ENCODE measurements at places on chromosomes 1 and 21.

- DNase-seq: no peak
Measured at GRCh38 chr1:186213225-186213607, 161.8 kb downstream of the TPR start.

DNA sequence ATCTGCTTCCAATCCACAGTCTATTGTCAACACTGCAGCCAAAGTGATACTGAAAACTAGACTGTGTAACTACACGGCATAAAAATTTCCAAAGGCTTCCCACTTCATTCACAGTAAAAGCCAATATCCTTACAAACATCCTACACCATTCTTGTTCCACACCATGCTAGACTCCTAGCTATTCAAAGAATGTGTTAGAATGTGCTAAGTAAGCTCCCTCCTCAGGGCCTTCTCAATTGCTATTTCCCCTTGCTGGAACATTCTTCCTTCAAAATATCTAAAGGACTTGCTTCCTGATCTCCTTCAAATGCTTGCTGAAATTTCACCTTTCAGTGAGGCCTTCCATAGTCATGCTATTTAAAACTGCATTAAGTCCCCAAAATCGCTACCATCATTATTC lies 228.1 kb downstream of the AKT3 start:
- no peak for DNase-seq

DNA sequence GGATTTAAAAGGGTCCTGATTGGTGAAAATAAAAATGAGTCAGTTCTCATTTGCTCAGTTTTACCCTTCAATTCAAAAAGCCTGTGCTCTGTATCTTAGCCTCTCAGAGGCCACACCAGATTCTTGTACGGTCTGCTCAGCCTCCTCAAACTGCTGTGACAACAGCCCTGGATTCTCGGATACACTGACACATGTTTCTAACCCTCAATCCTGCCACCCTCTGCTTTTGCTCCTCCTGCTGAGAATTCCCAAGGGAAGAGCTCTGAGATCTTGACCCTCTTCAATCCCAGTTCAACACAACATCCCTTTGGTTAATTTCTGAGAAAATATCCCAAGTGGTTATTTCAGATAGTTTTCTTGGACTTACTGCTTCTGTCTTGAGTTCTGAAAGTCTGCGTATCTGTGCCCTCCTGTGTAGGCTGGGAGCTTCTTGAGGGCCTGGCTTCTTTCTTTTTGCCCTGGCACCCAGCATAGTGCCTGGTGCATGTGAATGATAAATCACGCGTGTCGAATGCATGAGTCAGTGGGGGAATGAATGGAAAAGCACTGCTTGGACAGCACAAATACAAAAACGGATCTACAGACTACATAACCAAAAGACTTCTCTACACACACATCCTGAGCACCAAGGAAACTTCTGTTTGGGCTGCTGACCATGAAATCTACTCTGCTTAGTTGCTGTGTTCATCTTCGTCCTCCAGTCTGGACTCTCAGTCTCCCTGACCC lies 24.5 kb downstream of the IRF2BP2 start:
- no peak for DNase-seq

GRCh38 chr1:9294910-9295636 lies 2.4 kb downstream of the SPSB1 start:
- DNase-seq: peak; percentile 28

GRCh38 chr1:39955547-39956539 lies 898 bp downstream of the MFSD2A start:
- no peak for DNase-seq

DNA sequence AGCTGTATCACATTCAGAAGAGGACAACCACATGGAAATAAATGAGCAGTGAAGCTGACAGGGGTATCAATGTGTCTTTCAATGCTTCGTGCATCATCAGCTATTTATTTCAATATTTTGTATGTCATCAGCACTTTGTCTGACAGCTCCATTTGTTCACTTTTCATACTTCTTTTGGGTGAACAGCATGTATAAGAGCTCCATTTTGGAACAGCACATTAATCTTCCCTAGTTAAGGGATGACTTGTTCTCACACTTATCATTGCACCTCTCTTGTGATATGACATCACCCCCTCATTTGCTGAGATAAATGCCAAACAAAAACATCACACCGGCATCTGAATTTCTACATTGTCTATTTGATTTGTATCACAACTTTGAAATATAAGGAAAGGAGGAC lies 190.6 kb upstream of the SAMSN1 start:
- DNase-seq: no peak

GRCh38 chr1:21508580-21509350 lies 458 bp upstream of the ALPL start:
- no peak for DNase-seq

DNA sequence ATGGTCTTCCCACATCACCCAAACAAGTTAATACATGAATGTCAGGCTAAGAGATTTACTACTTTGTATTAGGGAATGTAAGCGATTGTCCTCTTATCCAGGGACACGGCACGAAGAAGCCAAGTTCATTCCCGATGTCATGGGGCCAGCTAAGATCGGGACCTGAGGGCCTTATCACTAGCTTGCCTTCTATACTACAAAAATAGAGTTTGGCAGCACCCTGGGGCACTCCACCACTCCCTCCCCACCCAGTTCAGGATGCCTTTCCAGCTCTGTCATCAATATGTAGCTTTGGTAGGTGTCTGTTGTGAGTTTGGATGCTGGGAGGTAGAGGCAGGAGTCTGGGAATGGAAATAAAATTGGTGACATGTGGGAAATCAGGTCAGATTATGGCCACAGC lies 197.5 kb downstream of the ATG4C start:
- DNase-seq: no peak

DNA sequence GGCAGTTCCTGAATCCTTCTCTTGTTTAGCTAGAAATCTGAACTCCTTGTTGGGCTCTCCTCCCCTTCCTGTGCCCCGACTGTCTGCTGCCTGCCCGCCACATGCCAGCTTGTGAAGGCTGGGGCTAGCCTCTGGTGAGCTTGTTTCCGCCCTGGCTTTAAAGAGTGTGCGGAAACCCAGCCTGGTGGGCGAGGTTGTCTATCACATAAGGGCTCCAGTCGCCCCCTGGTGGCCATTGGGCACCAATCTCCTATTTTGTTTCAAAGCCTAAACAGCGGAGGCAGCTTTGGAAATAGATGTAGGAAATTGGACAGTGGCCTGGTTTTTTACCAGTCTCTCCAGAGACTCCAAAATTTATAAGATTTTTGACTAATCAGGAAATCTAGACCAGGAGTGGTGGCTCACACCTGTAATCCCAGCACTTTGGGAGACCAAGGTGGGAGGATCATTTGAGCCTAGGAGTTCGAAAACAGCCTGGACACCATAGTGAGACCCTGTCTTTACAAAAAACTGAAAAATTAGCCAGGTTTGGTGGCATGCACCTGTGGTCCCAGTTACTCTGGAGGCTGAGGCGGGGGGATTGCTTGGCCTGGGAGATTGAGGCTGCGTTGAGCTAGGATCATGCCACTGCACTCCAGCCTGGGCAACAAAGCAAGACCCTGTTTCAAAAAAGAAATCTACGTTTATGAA lies 9.8 kb downstream of the ATP8B2 start:
- DNase-seq: peak; percentile 76

DNA sequence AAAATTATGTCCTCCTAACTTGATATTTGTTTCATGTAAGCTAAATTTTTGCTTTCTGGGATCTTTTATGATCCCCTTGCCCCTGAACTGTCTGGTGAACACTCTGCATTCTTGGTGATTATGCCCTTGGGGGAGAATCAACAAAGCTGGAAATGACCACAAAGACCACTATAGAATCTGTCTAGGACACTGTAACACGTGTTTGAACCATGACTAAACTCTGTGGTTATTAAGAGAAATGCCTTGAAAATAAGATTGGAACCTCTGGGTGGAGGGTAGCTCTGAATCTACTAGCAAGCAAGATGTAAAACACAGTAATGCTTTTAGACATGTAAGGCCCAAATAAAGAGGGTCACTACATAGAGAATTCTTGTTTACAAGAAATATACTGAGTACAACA lies 237.5 kb downstream of the HMCN1 start:
- DNase-seq: peak; percentile 37

- DNase-seq: no peak
Measured at GRCh38 chr1:1061682-1062345, 12.3 kb downstream of the RNF223 start.

DNA sequence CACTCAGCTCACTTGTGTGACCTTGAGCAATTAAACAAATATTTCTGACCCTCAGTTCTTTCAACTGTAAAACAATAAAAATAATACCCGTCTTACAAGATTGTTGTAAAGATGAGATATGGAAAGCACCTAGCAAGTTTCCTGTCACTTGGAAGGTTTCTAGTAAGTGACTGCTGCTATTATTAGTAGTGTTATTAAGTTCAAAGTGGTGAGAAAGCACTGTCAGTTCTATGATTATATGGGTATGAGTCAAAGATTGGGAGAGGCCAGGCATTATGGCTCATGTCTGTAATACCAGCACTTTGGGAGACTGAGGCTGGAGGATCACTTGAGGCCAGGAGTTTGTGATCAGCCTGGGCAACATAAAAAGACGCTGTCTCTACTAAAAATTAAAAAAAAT lies 145.4 kb downstream of the C1orf21 start:
- no peak for DNase-seq

DNA sequence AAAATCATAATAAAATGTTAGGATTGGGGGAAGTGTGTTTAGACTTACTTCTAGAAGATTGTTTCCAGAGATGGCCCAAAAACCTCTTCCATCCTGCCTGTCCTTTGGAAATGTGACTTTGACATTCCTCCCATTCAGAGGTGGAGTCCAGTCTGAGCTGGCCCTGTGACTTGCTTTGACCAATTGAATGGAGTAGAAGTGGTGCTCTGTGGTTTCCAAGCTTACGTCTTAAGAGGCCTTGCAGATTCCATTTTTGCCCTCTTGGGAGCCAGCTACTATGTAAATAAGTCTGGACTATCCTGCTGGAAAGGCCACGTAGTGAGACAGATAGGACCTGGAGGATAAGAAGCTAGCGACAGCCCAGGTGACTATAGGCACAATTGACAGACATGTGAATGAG lies 1.3 kb upstream of the NT5C1A start:
- DNase-seq: no peak

DNA sequence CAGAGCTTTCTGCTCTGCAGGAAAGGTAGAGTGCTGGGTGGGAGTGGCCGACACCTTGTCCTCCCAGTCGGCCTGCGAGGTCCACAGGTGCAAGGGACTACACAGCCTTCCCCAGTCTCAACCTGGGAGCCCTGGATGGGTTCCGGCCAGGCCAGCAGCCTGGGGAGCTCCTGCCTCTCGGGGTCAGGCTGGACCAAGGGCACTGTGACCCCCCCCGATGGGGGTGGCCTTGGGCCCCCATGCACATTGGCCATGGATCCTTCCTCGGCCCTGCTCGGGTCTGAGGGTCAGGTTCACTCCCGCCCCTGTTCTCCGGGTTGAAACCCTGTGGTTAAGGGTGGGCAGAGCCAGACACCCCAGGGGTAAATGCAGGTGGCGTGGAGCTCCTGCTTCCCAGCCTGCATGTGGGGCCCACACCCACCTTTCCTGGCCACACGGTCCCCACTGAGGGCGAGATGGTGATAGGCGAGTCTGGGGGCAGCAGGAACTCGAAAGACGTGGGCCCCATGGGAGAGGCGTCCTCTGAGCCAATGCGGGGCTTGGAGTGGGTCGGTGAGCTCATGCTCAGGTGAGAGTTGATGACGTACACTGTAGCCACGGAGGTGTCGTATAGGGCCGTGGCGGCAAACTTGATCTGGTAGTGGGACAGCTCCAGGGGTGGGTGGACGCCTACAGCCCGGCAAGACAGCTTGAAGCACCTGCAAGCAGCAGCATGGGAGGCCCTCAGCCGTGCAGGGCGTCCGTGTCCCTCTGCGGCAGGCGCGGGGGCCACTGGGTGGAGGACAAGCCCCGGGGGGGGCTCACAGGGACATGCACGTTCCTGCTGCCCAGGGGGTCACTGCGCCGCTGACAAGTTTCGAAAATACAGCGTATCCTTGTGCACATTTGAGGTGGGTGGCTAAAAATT lies 10.8 kb upstream of the TMEM52 start:
- no peak for DNase-seq
